ENCODE measurements at places on chromosomes 1 and 21. TPM values are rescaled to one million over a fixed set of nuclear protein-coding genes. Genes with fewer than 3 reads are reported as not detected.

Gene KIAA1614
- total RNA-seq: not detected

Gene APOBEC4
- total RNA-seq: not detected

Gene DNM3
- 0.96 TPM for total RNA-seq

Gene OPTC
- not detected for total RNA-seq

Gene KRTAP19-6
- total RNA-seq: not detected

Gene YOD1
- 8.6 TPM for total RNA-seq

Gene ZMPSTE24
- 14.7 TPM for total RNA-seq

Gene CD52
- total RNA-seq: 141 TPM

Gene KRTAP12-3
- not detected for total RNA-seq

Gene PROK1
- not detected for total RNA-seq

Gene TTC39A
- not detected for total RNA-seq
